Activated naive CD8-positive, alpha-beta T cell treated with anti-CD3 and anti-CD28 coated beads for 36 hours (primary cell): ENCODE measurements at places on chromosomes 11 and 22. TPM values are rescaled to one million over a fixed set of nuclear protein-coding genes. Genes with fewer than 3 reads are reported as not detected.

GRCh38 chr11:28137832-28138231 lies 29.6 kb downstream of the METTL15 start:
- H3K4me3 ChIP-seq: no peak overlapping the region
- no peaks in the 10 kb centered on the region for H3K27me3 ChIP-seq
- H3K27ac ChIP-seq: no peak overlapping the region
- no peaks in the 10 kb centered on the region for H3K4me1 ChIP-seq
- DNase-seq: no peak

GP1BB gene
- not detected for total RNA-seq

DNA sequence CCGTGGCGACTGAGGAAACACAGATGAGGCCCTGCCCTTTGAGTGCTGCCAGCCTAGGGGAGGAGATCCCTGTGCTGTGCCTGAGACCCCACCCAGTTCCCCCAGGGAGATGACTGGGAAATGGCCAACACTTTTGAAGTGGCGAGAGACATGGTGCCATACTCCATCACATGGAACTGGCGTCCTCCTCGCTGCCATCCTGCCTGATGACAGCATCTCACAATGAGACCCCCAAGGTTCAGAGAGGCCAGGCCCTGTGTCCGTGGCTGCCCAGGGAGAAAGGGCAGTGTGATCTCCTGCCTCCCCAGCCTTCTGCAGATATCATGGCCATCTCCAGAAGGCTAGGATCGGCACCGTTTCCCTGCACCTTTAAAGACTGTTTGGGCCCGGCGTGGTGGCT lies 31.1 kb downstream of the FAM83F start:
- peaks cover 10% of the 10 kb centered on the region for H3K4me1 ChIP-seq
- no peak overlapping the region for H3K27ac ChIP-seq
- no peaks in the 10 kb centered on the region for H3K36me3 ChIP-seq
- DNase-seq: no peak
- no peaks in the 10 kb centered on the region for H3K27me3 ChIP-seq

DNA sequence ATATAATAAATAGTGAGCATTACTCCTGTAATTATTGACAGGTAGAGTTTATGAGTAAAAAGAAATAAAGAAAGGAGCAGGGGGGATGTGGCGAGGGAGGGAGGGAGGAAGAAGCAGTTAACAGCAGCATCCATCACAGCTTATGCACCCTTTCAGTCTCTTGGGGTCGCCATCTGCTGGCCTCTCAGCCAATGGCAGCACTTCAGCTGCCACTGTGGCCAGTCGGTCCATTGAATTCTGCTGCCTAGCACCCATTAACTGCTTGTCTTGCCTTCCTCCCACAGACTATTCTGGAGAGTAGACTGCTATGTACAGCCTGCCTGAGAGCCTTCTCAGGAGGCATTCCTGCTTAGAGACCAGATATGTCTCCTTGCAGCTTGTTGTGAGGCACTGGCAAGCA lies 388.3 kb downstream of the TENM4 start:
- H3K4me3 ChIP-seq: no peak overlapping the region
- H3K27ac ChIP-seq: no peak overlapping the region
- DNase-seq: no peak
